ENCODE measurements at places on chromosomes 5 and 9.

- no peak for DNase-seq
These were observed 6.1 kb upstream of the TMEM252 start for GRCh38 chr9:68546596-68547390.

GRCh38 chr5:138623053-138623452 is 47.9 kb upstream of the HSPA9 start:
- no peak for DNase-seq

DNA sequence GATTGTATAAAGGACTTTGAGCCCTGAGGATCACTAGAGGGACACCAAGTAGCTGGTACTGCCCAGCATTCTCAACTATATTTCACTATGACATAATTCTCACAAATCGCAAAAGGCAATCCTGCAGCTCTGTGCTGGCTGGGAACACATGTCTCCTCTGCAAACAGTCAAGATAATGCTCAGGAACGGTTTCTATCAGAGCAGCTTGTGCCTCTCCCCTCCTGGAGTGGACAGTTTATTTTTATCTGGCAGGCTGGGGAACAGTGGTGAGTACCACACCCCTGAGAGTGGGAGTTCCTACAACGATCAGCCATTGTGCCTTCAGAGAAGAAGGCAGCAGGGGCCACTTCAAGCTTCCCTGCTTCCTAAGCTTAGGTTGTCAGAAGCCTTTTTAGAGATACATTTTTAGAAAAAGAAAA is 65.8 kb downstream of the ERAP1 start:
- DNase-seq = no peak

GRCh38 chr5:43221502-43221901 is 29.5 kb downstream of the NIM1K start:
- no peak for DNase-seq

DNA sequence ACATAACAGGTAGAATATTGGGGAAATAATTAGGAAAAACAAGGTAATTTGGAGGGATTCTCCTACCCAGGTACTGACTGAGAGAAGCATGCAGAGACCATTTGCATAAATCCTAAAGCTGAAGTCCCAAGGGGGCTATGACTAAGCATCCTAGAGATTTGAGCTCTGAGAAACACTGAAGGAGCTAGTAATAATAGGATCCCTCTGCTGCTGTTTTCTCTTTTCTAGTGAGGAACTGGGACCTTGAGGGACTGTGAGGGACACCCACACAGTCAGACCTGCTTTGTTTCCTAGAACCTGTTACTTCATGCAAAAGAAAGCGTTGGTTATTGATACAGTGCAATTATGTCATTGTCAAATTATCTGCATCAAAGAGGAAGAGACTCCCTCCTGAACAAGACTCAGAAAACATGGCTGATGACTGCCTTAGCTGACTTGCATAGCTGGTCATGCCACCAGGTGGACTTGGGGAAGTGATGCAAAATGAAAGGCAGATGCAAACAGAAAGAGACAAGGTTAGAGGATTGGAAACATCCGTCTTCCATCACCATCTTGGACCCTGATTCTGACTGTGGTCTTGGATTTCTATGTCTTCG is 335.4 kb downstream of the NTRK2 start:
- DNase-seq = no peak

- no peak for DNase-seq
These were observed 52.2 kb downstream of the ZCCHC7 start for GRCh38 chr9:37172557-37172956.

DNA sequence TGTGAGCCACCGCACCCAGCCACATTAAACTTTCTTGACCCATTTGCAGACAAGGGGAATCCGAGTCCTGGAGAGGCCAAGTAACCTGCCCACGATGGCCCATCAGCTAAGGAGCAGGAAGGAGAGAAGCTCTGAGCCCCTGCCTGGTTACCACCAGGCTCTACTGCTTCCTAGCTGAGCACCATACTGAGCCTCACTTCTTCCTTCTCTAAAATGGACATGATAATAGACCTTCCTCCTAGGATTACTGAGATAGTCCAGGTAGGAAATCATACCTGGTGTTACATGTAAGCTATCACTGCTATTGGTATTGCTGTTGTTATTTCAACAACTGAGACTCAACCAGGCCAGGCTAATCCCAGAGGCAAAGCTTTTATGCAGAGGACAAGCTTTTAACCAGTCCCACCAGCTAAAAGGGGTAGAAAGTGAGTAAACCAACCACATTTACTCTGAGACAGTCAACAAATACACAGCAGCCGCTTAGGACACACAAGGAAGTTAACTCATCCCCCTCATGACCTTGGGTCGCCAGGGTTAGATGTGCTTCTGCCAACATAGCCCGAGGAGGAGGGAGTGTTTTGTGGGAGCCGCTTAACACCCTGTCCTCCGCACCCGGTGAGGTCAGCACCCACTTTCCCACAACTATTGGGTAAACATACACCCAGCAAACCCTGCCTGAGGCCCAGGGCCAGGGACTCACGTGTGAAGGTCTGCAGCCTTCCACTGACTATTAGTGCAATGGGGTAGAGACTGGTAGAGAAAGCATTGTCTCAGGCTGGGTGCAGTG is 20.6 kb upstream of the PTGES start:
- DNase-seq = no peak

GRCh38 chr9:88396836-88397577 is 8.8 kb downstream of the SPIN1 start:
- no peak for DNase-seq

DNA sequence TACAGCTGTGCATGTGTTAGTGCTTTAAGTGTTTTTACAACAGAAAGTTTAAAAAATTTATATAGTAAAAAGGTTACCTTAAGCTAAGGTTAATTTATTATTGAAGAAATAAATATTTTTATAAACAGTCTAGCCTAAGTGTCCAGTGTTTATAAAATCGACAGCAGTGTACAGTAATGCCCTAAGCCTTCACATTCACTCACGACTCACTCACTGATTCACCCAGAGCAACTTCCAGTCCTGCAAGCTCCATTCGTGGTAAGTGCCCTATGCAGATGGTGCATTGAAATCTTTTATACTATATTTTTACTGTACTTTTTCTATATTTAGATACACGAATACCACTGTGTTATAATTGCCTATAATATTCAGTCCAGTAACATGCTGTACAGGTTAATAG is 159.1 kb downstream of the ROR2 start:
- DNase-seq = no peak

DNA sequence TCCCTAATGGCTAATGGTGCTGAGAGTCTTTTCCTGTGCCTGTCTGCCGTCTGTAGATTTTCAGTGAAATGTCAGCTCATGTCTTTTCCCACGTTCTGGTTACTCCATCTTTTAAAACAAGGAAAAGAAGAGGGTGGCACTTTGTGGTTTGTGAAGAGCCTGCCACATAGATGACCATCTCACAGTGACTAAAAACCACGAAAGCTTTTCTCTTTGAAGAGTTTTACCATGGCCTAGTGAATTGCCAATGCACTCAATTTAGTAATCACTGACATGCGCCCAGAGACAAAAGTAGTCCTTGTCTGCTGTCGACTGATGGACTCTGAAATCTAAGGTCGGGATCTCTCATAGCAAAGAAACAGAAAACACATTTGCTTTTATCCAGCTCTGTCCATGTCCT is 50.4 kb downstream of the SPATA31C2 start:
- DNase-seq = no peak

- DNase-seq = no peak
These were observed 74.2 kb downstream of the CPLANE1 start for GRCh38 chr5:37174928-37175327.

DNA sequence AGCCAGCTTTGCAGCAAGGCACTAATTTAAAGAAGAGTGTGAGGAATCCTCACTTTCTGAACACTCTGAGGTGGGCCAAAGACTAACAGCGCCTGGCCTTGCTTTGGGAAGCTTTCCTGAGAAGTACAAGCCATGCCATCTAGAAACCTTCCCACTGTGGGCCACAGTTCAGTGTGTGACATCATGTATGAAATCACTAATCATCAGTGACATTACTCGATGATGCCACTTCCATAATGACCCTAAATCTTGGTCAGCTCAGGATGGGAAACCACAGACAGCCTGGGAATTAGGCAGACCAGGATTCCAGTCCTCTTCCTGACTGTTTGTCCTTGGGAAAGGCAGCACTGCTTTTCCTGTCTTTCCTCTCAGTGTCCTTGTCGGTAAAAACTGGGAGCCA is 54.2 kb upstream of the HSPA9 start:
- no peak for DNase-seq

GRCh38 chr5:151382576-151382975 is 35.2 kb upstream of the SLC36A2 start:
- no peak for DNase-seq

DNA sequence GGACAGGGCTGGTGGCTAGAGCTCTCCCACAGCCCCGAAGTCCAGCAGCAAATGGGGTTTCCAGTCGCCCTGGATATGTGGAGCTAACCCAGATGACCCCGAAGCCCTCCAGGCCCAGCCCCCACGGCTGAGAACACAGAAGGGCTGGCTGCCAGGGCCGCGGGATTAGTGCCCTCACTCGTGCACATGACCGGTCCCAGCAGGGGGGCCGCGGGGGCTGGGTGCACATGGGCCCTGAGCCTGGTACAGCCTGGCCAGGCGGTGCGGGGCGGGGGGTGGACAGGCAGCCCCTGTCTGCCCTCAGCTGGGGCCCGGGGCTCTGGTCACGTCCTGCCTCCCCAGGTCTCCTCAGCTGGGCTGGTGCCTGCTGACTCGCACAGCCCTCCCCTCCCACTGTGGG is 5.9 kb downstream of the SSNA1 start:
- DNase-seq = no peak

DNA sequence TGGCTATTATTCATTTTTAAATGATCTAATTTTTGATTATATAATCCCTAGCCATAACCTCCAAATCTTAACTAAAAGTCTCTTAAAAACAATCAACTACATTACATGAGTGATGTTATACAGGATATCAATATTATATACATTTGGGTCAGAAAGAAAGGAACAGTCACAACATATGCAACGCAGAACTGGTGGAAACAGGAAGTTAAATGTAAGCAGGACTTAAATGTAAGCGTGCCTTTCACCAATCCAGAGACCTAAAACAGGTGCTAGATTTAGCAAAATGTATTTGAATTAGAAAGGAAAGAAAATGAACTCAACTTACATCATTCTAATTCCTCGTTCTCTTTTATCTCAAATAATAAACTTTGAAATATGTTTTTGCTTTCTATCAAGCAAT is 738.5 kb downstream of the PTPRD start:
- no peak for DNase-seq

GRCh38 chr5:57764479-57765089 is 282.0 kb upstream of the ACTBL2 start:
- DNase-seq = no peak

- DNase-seq = no peak
These were observed 52.5 kb downstream of the OXCT1 start for GRCh38 chr5:41817625-41818301.

- no peak for DNase-seq
These were observed 22.1 kb upstream of the MATR3 start for GRCh38 chr5:139271201-139272027.

- no peak for DNase-seq
These were observed 1.2 kb downstream of the N4BP3 start for GRCh38 chr5:178114325-178115135.

- DNase-seq = no peak
These were observed 2.3 kb upstream of the HEMGN start for GRCh38 chr9:97940233-97940632.

- no peak for DNase-seq
These were observed 88.7 kb downstream of the NTNG2 start for GRCh38 chr9:132250324-132251262.
